Ovary (tissue), 10 donors: ENCODE measurements at places on chromosomes 6 and 20. TPM values are rescaled to one million over a fixed set of nuclear protein-coding genes. Genes with fewer than 3 reads are reported as not detected.

OPRL1 gene
- total RNA-seq, result 0.30 TPM

TAP1 gene
- 30.7 TPM for total RNA-seq

THEMIS gene
- 0.54 TPM for total RNA-seq

DNA sequence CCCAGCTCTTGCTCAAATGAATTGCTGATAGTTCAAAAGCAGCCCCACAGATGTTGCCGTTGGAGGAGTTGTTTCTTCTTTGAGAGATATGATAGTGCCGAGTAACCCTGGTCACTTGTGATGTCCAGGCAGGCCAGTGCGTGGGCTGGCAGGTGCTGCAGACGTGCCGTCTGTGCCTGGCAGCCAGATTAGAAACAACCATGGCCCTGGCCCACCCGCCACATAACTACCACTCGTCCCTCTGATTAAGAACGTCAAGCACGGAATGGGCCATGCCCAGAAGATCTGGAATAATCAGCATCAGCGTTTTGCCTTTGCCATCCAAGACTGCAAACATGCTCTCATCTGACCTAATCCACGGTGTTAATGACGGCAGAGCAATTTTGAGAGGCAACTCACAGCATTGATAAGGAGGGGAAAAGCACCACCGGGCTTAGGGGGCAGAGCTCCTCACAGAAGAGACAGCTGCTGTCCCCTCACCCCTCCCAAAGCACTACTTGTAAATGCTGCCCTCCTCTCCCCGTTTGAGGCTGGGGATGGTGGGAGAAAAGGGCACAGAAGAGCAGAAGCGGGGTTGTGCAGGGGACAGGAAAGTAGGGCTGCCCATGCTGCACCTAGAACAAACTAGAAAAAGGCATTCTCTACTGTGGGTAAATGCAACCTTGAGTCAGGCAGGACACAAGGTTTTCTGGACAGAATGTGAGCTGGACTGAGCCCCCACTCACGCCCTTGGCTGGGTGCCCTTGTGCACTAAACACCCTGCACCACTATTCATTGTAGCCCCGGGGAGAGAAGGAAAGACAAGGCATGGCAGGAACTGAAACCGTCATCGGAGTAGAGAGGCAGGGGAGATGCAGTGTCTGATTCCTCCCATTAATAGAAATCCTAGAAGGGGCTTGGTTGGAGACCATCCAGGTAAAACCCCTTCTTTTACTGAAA is 5.3 kb upstream of the CPNE5 start:
- no peaks in the 10 kb centered on the region for H3K27me3 ChIP-seq
- no peak for DNase-seq
- H3K4me1 ChIP-seq, result peaks cover 8% of the 10 kb centered on the region
- no peaks in the 10 kb centered on the region for H3K36me3 ChIP-seq
- H3K4me3 ChIP-seq, result no peak overlapping the region
- no peak overlapping the region for H3K27ac ChIP-seq

DNA sequence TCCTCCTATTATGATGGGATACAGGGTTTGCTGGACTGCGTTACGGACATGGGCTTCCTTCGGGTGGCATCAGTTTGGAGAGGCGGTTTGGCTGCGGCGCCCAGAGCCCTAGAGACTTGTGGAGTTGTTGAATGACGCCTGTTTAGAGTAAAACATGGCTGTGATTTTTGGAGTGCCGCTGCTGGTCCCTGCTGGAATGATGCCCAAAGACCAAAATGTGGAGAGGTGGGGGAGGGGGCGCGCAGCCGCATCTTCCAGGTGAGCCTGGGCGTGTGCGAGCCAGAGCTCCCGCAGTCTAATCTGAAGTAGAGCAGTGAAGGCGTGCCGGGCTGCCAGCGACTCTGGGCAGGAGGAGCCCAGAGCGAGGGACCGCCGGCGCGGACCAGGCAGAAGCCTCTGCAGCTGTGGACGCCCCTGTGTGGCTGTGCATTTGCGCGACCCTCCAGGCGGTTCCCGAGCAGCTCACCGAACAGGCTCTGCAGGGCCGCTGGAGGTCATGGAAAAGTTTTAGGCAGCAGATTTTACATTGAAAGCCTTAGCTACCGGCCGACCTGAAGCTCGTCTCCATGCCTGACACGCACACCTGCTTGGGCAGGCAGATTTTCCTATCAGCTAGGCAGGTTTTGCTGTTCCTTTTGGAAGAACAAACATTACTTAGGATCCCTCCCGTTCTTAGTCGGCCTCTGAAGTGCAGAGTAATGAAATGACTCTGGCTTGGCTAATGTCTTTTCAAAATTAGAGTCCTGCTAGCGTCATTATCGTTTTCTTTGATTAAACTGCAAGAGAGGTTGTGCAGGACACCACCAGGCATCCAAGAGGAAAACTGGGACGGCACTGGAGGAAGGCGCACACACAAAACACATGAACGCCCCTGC is 298.2 kb downstream of the PHACTR1 start:
- H3K27ac ChIP-seq, result no peak overlapping the region
- H3K4me1 ChIP-seq, result peaks cover 3% of the 10 kb centered on the region
- no peaks in the 10 kb centered on the region for H3K36me3 ChIP-seq
- no peak for DNase-seq
- H3K27me3 ChIP-seq, result no peaks in the 10 kb centered on the region

DNA sequence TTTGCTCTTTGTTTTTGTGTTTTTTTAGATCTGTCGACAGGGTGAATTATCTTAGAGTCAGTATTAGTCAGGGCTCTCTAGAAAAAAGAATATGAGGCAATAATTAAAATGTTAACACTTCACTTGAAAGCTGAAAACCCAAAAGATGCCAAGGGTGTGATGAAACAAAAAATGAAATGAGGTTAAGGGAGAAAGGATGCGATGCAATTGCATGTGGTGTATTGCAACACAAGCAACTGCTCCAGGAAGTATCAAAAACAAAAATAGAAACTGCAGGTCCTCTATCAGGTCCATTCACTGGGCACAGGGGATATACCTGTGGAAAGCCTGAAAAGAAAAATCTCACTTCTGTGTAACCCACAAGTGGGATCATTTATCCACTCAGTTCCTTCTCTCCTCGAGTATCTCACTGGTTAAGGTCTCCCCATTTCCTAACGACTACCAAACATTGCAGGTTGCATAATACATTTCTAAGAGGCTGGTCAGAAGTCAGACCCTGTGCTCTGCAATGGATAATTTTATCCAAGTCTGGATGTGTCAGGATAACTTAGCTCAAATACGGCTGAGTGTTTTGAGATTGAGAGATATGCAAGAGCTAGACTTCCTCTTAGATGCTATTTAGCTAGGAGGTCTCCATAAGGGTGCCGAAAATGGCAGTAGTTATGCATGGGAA is 257.7 kb upstream of the GJE1 start:
- H3K4me1 ChIP-seq, result no peaks in the 10 kb centered on the region
- DNase-seq, result no peak
- no peaks in the 10 kb centered on the region for H3K27me3 ChIP-seq

- no peak overlapping the region for H3K4me3 ChIP-seq
- H3K36me3 ChIP-seq, result no peaks in the 10 kb centered on the region
- no peak overlapping the region for H3K27ac ChIP-seq
These were observed 64.5 kb downstream of the REPS1 start for GRCh38 chr6:138923561-138923960.

- no peaks in the 10 kb centered on the region for H3K4me1 ChIP-seq
- no peak overlapping the region for H3K4me3 ChIP-seq
- no peak overlapping the region for H3K27ac ChIP-seq
- H3K27me3 ChIP-seq, result no peaks in the 10 kb centered on the region
- no peaks in the 10 kb centered on the region for H3K36me3 ChIP-seq
These were observed 166.4 kb upstream of the NT5E start for GRCh38 chr6:85283436-85283835.

DNA sequence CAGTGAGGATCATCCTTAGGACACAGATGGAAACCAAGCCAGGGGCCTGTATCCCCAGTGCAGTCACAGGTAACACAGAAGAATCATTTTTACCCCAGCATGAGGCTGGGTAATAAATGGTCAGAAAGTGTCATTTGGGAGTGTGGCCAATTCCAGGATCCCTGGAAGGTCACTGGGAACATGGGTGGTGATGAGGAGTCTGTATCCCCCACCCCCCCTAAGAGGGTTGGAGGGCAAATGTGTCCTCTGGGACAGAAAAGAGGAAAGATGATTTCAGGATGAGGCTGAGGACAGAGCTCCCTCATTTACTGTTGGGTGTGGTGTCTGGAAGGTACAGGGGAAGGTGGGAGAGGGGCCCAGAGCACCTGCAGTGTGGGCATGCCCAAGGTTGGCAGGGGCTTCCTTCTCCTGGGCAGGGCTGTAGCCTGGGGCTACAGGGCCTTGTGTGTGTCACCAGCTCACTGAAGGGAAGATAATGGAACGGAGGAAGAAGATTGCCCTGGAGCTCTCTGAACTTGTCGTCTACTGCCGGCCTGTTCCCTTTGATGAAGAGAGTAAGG is 34.5 kb downstream of the PLCG1 start:
- H3K27ac ChIP-seq, result peak overlapping the region; percentile 43
- H3K4me1 ChIP-seq, result peaks cover 2% of the 10 kb centered on the region
- no peaks in the 10 kb centered on the region for H3K27me3 ChIP-seq
- no peaks in the 10 kb centered on the region for H3K36me3 ChIP-seq
- no peak for DNase-seq
- no peak overlapping the region for H3K4me3 ChIP-seq

GRCh38 chr6:116561377-116562018 is 7.9 kb downstream of the CALHM4 start:
- no peaks in the 10 kb centered on the region for H3K4me1 ChIP-seq
- H3K27ac ChIP-seq, result no peak overlapping the region
- peak; percentile 73 for DNase-seq
- no peaks in the 10 kb centered on the region for H3K27me3 ChIP-seq
- H3K36me3 ChIP-seq, result no peaks in the 10 kb centered on the region
- no peak overlapping the region for H3K4me3 ChIP-seq

- peaks cover 9% of the 10 kb centered on the region for H3K4me1 ChIP-seq
- H3K27me3 ChIP-seq, result no peaks in the 10 kb centered on the region
- no peak overlapping the region for H3K27ac ChIP-seq
- H3K36me3 ChIP-seq, result no peaks in the 10 kb centered on the region
These were observed 106.9 kb downstream of the FYN start for GRCh38 chr6:111766201-111766857.

DNA sequence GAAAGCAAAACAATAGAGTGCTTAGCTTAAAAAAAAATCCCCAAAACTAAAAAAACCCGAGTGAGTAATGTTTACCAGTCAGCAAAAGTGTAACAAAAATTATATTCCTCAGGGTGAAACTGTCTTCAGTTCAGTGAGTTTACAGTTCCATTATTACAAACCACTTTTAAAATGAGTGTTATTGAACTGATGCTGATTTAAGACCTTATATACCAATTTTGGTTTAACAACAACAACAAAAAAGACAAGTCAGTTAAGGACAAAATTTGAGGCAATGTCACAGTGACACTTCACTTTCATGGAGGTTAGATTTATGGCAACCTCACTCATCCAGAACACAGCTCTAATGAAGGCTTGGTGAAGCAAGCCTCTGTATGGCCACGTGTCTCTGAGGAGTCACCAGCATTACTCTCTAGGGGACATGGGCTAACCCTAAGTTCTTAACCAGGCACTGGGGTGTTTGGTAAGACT is 630.8 kb downstream of the PHF3 start:
- H3K27ac ChIP-seq, result no peak overlapping the region
- H3K27me3 ChIP-seq, result no peaks in the 10 kb centered on the region
- H3K4me3 ChIP-seq, result no peak overlapping the region
- no peak for DNase-seq

DNA sequence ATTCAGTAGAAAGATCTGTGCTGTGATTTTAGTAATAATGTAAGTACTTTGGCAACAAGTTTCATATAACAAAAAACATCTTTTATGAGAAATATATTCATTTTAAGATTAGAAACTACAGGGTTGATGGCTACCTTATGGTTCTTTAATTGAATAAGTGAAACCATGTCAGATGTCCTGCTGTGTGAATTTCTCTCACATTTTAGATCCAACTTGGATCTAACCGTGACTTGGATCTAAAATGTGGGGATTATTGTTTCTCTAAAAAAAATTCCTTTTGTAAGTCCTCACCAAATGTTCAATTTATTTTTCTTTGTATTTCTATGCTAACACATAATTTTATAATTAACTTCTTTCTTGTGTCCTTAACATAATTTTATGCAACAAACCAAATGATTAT is 30.4 kb downstream of the ZC2HC1B start:
- no peak for DNase-seq
- no peak overlapping the region for H3K27ac ChIP-seq
- no peaks in the 10 kb centered on the region for H3K36me3 ChIP-seq
- peaks cover 5% of the 10 kb centered on the region for H3K27me3 ChIP-seq
- H3K4me1 ChIP-seq, result no peaks in the 10 kb centered on the region

DNA sequence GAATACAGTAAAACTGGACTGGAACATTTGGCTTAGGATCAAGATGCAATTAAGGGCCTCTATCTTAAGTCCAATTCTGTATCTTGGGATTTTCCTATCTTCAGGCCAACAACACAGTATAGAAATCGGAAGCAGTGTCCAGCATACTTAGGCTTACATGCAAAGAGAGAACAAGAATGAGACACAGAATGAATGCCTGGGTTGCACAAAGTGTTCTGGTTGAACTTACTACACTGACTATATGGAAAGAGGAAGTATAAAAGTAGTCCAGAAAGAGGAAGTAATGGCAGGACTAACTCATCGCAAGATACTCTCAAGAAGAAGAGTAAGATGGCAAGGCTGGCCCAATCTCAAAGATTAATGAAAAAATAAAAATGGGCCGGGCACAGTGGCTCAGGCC is 87.6 kb downstream of the BTBD9 start:
- no peak for DNase-seq
- no peak overlapping the region for H3K27ac ChIP-seq
- no peaks in the 10 kb centered on the region for H3K27me3 ChIP-seq
- no peaks in the 10 kb centered on the region for H3K4me1 ChIP-seq
